ENCODE measurements at places on chromosomes 16 and 17. TPM values are rescaled to one million over a fixed set of nuclear protein-coding genes. Genes with fewer than 3 reads are reported as not detected.

DNA sequence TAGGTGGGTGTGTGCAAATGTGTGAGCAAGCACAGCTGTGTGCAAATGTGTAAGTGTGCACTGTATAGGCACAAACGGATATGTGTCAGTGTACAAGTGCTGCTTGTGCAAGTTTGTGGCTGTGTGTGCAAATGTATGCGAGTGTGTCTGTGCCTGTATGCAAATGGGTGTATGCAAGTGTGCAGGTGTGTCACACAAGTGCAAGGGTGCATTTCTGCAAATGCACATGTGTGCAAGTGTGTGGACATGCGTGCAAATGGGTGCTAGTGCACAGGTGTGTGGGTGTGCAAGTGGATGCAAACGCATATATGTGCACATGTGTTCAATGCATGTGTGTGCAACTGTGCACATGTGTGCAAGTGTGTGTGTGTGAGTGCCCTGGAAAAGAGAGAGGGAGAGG is 76.5 kb upstream of the TNRC6C start:
- no peak overlapping the region for H3K27ac ChIP-seq
- DNase-seq = no peak
- no peaks in the 10 kb centered on the region for H3K4me1 ChIP-seq
- no peaks in the 10 kb centered on the region for H3K36me3 ChIP-seq
- no peaks in the 10 kb centered on the region for H3K27me3 ChIP-seq

The NPIPA3 gene
- total RNA-seq = 1.2 TPM

DNA sequence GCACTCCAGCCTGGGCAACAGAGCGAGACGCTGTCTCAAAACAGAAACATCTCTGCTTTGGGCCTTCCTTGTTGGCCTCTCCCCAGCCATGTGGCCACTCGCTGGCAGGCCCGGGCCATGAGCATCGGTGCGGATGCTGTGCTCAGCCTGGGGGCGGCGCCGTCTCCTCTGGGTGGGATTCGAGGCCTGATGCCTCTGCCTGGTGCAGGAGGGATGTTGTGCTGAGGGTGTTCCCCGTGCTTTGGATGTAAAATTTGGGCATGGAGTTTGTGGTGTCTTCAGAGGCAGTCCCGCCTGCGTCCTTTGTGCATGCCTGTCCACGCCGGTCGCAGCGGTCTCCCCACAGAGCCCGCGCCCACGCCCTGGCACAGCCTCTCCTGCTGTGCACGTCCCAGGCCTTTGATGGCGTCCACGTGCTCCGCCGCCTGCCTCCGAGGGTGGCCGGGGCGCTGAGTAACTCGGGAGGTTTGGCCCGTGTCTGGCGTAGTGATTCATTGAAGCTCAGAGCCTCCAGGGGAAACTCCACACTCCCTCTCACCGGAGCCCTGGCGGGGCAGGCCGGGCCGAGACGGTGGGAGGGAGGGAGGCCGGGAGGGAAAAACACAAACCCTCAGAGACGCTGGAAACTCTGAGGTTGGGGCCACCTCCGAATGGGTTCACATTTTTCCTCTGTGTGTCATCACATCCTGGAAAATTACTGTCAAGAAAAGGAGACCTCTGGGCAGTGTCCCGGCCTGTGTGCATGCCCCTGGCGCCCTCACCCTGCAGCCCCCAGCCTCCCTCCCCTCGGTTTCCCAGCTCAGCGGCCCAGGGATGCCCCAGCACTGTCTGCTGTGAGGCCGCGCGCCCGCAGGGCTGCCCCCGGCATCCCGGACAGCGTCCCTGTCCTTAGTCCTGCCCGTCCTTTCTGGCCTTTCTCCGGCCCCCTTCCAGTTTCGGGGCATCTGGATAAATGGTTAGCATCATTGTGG is 19.0 kb downstream of the CENPX start:
- no peaks in the 10 kb centered on the region for H3K27me3 ChIP-seq
- no peak overlapping the region for H3K27ac ChIP-seq
- no peaks in the 10 kb centered on the region for H3K36me3 ChIP-seq
- no peak for DNase-seq
- H3K4me1 ChIP-seq = peaks cover 25% of the 10 kb centered on the region

The TELO2 gene
- 12.6 TPM for total RNA-seq

Data from thyroid gland (tissue), 4 donors.